GM23248 (cell line): ENCODE measurements at places on chromosomes 5 and 9. TPM values are rescaled to one million over a fixed set of nuclear protein-coding genes. Genes with fewer than 3 reads are reported as not detected.
A peak's percentile ranks its signal among the peaks of the same experiment; 100 is the strongest.

DNA sequence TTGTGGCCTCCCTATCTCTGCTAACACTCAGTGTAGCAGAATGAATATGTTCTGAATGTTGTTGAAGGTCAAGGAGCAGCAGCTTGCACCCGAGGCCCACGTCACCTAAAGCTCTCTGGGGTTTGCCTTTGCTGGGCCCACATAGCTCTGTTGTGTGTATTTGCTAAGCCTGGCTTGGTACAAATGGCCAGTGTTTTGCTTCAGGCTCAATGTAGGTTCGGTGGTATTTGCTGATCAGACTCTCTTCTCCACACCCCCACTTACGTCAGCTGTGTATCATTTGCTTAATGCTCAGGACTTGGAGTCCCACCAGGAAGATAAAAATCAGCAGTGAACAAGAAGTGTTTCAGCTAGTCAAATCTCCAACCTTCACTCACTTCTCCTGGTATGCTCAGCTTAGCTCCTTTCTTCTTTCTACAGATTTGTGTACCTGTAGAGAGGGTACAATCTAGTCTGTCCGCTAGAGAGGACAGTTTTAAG lies 4.8 kb upstream of the RFESD start:
- H3K36me3 ChIP-seq = no peaks in the 10 kb centered on the region
- peak; percentile 41 for DNase-seq
- H3K27me3 ChIP-seq = no peaks in the 10 kb centered on the region
- H3K4me1 ChIP-seq = no peaks in the 10 kb centered on the region

The SLC24A2 gene
- total RNA-seq = not detected in 2 replicates

DNA sequence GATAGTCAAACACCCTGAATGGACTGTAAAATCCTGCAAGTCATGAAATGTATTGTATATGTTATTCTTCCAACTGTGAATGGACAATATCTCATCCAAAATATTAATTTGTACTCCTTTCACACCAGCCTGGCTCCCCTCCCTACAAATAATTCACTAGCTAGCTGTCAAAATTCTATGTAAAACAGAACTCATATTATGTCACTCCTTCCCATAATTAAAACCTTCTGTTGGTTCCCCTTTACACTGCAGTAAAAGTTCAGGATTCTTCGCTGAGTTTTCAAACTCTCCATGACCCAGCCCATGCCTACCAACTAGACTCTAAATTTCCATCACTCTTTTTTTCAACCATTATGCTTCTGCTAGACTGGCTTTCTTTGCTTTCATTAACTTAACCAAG lies 857.1 kb downstream of the TAF11L14 start:
- no peaks in the 10 kb centered on the region for H3K27me3 ChIP-seq
- no peak overlapping the region for H3K27ac ChIP-seq
- no peak for DNase-seq
- no peaks in the 10 kb centered on the region for H3K36me3 ChIP-seq
- no peaks in the 10 kb centered on the region for H3K4me1 ChIP-seq

DNA sequence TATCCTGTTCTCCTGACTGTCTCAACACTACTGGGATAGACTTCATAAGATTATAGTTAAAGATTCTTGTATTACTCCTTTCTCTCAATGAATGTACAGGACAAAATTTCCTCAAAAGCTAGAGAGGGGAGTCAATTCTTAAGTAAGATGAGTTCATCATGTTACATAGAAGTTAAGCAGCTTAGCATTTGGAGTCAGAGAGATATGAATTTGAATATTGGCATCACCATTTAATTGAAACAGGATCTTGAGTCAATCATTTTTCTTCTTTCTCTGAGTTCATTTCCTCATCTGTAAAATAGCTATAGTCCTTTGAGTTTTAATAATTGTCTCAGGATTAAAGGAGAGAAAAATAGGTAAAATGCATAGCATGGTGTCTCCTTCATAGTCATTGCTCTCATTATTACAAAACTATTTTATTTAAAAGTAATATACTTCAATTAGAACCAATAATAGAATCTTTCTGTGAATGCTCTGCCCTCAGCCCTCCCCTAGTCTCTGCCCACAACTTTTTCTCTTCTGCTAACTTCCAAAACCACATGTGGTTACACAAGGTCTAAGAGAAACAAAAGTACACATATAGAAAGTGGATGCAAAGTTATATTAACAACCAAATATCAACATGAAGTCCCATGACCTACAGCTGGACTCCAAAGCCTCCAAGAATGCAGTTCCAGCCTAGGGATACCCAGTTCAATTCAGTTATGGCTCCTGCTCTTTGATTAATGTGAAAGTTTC lies 265.6 kb downstream of the TLE1 start:
- no peaks in the 10 kb centered on the region for H3K27me3 ChIP-seq
- no peak overlapping the region for H3K4me3 ChIP-seq
- DNase-seq = no peak

GRCh38 chr9:89679016-89679415 lies 74.2 kb downstream of the GADD45G start:
- no peaks in the 10 kb centered on the region for H3K27me3 ChIP-seq
- no peak for DNase-seq
- no peaks in the 10 kb centered on the region for H3K4me1 ChIP-seq
- no peaks in the 10 kb centered on the region for H3K36me3 ChIP-seq

DNA sequence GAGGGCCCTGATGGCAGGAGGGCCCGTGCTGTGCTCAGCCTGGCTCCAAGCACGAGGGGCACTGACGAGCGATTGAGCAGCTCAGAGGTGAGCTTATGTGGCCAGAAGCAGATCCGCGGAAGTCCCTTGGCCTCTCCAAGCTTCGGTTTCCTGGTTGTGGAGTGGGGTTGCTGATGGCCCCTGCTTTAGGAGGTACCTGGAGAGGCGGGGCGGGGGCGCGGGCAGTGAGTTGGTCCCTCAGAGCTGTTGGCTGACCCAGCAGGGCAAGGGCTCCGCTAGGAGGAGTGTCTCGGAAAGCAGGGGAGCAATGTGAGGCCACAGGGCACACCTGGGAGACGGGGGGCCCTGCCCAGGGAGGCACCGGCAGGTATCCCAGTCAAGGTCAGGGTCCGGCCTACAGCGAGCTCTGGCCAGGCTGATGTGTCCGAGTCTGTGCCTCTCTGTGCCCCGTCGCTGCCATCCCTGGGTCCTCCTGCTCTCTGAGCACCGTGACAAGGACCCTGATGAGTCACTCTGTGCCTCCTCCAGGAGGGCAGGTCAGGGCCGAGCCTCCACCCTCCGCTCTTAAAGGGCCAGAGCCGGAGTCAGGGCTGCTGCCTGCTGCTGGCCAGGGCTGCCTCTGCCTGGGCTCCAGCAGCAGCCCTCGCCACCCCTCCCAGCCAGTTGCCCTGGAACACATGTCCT lies 14.8 kb downstream of the NCS1 start:
- H3K4me3 ChIP-seq = peak overlapping the region; percentile 52
- no peaks in the 10 kb centered on the region for H3K27me3 ChIP-seq
- no peaks in the 10 kb centered on the region for H3K36me3 ChIP-seq
- peak; percentile 89 for DNase-seq
- H3K27ac ChIP-seq = no peak overlapping the region

DNA sequence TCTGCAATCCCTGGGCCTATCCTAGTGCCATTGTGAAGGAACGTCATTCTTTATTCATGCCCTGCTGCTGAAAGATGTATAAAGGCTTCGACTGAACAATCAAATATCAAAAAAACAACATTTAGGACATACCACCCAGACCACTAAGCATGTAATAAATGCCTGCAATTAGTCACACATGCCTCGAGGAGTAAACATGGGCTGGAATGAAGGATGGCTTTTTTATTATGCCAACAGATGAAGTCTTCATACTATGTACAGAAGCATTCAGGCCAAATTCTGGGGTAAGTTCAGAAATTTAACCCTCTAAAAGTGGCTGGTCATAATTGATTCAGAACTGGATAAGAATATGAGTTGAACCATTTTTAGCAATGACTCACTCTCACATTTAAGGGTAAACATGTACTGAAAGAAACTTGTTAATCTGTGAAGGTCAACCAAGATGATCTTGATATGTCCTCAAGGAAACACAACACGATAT lies 38.1 kb downstream of the FAM240B start:
- peak; percentile 16 for DNase-seq
- no peak overlapping the region for H3K27ac ChIP-seq
- H3K36me3 ChIP-seq = no peaks in the 10 kb centered on the region
- H3K4me3 ChIP-seq = no peak overlapping the region

The NSG2 gene
- not detected in 2 replicates for total RNA-seq

DNA sequence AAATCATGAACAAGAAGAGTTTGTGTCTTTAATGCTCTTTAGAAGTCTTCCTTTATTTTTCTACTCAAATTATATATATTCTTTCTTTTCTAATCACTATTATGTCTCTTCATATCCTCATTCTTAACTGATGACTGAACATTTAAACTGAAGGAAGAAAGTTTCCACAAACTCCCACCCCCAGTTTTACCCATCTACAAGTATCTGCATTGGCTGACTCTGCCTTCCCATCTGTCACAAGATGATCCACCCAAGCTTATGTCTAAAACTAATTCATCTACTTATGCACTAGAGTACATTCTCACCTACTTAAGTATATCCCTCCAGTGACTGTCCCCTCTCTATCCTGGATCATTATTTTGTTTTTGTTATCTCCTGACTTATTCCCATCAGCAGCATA lies 344.5 kb downstream of the PRR16 start:
- no peaks in the 10 kb centered on the region for H3K27me3 ChIP-seq
- no peak for DNase-seq
- no peak overlapping the region for H3K4me3 ChIP-seq
- no peak overlapping the region for H3K27ac ChIP-seq

DNA sequence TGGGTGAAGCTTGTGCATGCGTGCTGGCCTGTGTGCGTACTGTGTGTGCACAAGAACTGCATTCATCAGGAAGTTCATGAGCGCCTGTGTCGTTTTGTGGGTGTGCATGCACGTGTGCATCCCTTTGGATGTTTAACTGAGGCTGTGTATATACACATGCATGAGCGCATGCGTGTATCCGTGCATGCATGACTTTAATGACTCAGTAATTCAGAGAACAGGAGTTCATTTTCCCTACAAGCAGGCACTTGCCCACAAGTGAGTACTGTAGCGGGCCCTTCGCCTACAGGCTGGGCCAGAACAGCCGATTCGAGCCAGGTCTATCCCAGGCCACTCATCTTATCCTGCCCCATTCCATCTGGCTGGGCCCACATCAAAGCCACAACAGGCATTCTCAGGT lies 29.8 kb downstream of the CORO2A start:
- no peaks in the 10 kb centered on the region for H3K27me3 ChIP-seq
- H3K4me1 ChIP-seq = no peaks in the 10 kb centered on the region
- no peak overlapping the region for H3K4me3 ChIP-seq
- no peaks in the 10 kb centered on the region for H3K36me3 ChIP-seq

The PCDHB7 gene
- 0.65 and 0.89 TPM in 2 replicates for total RNA-seq

GRCh38 chr5:58922461-58923171 lies 339.7 kb downstream of the RAB3C start:
- no peaks in the 10 kb centered on the region; the same call in 1 of the 2 replicates for H3K27me3 ChIP-seq
- no peak overlapping the region for H3K27ac ChIP-seq
- H3K4me3 ChIP-seq = peak overlapping the region; percentile 35
- DNase-seq = peak; percentile 75

- H3K36me3 ChIP-seq = no peaks in the 10 kb centered on the region
- DNase-seq = no peak
- no peaks in the 10 kb centered on the region for H3K27me3 ChIP-seq
- H3K4me1 ChIP-seq = no peaks in the 10 kb centered on the region
Measured at GRCh38 chr9:129403779-129404620, 216.9 kb downstream of the C9orf50 start.

DNA sequence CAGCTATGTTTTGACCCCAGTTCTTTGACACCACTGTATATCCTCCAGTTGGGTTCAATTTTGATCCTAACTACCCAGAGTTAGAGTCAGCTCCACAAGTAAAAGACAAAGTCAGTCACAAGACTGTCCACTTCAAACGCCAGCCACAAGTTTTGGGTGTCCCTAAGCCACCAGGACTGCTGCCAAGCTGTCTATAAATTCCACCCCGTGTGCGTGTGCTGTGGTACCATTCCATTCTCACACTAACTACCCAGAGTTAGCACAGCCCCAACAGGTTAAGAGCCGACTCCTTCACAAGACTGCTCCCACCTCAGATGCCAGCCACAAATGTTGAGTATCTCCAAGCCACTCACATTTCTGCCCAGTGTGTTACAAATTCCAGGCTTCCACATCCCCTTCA lies 56.7 kb downstream of the APC start:
- H3K36me3 ChIP-seq = peaks cover 25% of the 10 kb centered on the region
- DNase-seq = no peak
- no peak overlapping the region for H3K4me3 ChIP-seq
- H3K27ac ChIP-seq = no peak overlapping the region

DNA sequence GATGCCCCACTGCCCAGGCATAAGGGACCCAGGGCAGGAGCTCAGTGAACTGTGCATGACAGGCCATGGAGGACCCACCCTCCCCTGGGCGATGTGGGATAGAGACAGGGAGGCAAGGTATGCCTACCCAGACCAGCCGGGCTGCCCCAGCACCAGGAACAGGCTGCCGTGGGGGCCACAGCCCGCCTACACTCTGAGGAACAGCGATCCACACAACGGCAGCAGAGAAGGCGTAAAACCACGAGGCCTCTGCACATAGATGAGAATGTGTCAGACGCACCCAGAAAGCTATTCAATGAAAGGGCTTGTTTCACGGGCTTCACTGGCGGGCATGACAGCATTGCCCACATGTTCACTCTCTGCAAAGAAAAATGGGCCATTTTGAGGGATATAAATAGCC lies 49.5 kb downstream of the SEMA4D start:
- no peak for DNase-seq
- H3K4me1 ChIP-seq = no peaks in the 10 kb centered on the region
- H3K27ac ChIP-seq = no peak overlapping the region

The LIX1 gene
- not detected in 2 replicates for total RNA-seq

The AJM1 gene
- 0.89 and 1.4 TPM in 2 replicates for total RNA-seq

GRCh38 chr5:79256563-79256962 lies 20.6 kb downstream of the JMY start:
- DNase-seq = no peak
- H3K27ac ChIP-seq = no peak overlapping the region
- no peaks in the 10 kb centered on the region for H3K27me3 ChIP-seq
- no peak overlapping the region for H3K4me3 ChIP-seq
- peaks cover 4% of the 10 kb centered on the region for H3K4me1 ChIP-seq

The SPATA31E1 gene
- total RNA-seq = not detected in 2 replicates

GRCh38 chr9:131579789-131580211 lies 34.5 kb downstream of the PRRT1B start:
- H3K27me3 ChIP-seq = no peaks in the 10 kb centered on the region
- H3K27ac ChIP-seq = no peak overlapping the region
- H3K4me1 ChIP-seq = no peaks in the 10 kb centered on the region
- DNase-seq = no peak

The APBA1 gene
- total RNA-seq = 4.3 and 11.3 TPM in 2 replicates

GRCh38 chr9:128705051-128705965 lies 3.0 kb downstream of the PKN3 start:
- H3K4me1 ChIP-seq = no peaks in the 10 kb centered on the region
- no peak overlapping the region for H3K27ac ChIP-seq
- H3K4me3 ChIP-seq = no peak overlapping the region
- H3K27me3 ChIP-seq = no peaks in the 10 kb centered on the region
